Stimulated activated memory B cell treated with anti-CD40 and anti-IgM and Interleukin-4, amounts not matched to agents 10 μg/mL and 1 μg/mL and 100 μg/mL, for 72 hours (primary cell): ENCODE measurements at places on chromosomes 11 and 22.

GRCh38 chr11:76371170-76371569 lies 9.8 kb downstream of the THAP12 start:
- ATAC-seq = peak; percentile 88

DNA sequence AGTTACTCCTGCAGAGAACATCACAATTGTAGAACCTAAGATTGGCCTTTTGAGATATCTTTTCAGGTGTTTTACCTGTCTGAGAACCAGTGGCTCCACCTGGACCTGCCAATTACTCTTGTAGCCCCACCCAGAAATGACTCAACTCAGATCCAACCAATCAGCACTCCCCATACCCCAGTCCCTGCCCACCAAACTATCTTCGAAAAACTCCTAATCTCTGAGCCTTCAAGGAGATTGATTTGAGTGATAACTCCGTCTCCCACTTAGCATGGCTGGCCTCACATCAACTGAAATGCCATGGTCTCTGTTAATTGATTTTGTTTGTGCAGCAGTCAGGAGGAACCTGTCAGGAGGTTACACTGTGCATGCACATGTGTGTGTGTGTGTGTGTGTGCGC lies 103.6 kb downstream of the MTNR1B start:
- no peak for ATAC-seq

DNA sequence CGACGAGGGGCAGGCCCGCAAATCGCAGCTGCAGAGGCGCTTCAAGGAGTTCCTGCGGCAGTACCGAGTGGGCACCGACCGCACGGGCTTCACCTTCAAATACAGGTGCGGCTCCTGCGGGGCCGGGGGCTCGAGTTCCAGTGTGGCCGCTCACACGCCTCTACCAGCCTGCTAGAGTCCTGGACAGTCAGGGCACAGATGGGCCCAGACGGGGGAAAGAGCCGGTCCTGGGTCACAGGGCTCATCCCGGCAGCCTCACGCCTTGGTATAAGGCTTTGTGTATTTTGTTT lies 506 bp downstream of the MCM5 start:
- ATAC-seq = peak; percentile 6

- no peak for ATAC-seq
Observed at GRCh38 chr11:126834149-126834548, 166.4 kb downstream of the KIRREL3 start.

DNA sequence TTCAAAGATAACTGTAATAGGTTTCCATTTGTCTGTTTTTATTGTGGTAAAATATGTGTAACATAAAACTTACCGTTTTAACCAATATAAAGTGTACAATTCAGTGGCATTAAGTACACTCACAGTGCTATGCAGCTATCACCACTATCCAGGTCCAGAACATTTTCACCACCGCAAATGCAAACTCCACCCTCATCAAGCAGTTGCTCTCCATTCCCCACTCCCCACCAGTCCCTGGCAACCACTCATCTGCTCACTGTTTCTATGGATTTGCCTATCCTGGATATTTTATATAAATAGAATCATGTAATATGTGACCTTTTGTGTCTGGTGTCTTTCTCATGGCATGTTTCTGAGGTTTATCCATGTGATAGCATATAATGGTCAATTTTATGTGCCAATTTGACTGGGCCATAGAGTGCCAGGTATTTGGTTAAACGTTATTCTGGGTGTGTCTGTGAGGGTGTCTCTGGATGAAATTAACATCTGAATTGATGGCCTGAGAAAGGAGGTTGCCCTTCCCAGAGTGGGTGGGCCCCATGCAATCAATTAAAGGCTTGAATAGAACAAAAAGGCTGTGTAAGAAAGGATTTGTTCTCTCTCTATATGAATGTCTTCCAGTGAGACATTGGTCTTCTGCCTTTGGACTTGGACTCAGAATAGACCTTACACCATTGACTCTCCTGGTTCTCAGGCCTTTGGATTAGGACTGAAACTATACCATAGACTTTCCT lies 17.2 kb upstream of the SMCO4 start:
- ATAC-seq = no peak

- ATAC-seq = no peak
Observed at GRCh38 chr11:95595973-95596489, 193.6 kb downstream of the FAM76B start.

GRCh38 chr22:27242917-27243589 lies 558.5 kb downstream of the MN1 start:
- no peak for ATAC-seq

- no peak for ATAC-seq
Observed at GRCh38 chr22:42786606-42787356, 66.1 kb upstream of the A4GALT start.

DNA sequence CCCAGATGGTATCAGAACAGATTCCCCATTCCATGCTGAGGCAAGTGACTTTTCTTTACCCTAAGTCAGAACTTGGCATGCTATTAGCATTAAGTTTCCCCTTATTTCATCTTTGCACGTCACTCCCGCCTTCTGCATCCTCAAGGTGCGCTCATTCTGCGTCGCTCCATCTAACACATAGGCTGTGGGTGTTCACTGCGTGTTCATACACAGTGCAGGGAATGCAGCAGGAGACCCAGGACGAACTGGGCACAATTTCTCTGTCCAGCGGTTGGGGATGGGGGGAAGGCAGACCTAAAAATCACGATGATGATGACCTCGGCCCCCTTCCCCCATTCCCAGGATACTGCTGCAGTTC lies 19.7 kb upstream of the ACR start:
- ATAC-seq = no peak

DNA sequence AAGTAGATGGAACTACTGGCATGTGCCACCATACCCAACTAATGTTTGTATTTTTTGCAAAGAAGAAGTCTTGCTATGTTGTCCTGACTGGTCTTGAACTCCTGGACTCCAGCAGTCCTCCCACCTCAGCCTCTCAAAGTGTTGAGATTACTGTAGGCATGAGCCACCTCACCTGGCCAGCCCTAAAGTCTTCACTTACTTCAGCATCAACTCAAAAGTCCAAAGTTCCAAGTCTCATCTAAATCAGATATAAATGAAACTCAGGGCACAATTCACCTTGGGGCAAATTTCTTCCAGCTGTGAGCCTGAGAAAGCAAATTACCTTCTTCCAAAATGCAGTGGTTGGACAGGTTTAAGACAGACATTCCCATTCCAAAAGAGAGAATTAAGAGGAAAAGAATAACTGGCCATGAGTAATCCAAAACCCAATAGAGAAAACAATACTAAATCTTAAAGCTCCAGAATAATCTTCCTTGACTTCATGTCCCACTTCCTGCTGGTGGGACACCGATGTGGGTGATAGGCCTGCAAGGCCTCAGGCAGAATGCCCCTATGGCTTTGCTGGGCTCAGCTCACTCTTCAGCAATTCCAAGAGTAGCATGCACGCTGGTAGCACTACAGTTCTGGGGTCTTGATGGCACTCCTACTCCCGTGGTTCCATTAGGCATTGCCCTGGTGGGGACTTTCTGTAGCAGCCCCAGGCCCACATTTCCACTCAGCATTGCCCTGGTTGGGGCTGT lies 50.3 kb downstream of the TUG1 start:
- no peak for ATAC-seq

DNA sequence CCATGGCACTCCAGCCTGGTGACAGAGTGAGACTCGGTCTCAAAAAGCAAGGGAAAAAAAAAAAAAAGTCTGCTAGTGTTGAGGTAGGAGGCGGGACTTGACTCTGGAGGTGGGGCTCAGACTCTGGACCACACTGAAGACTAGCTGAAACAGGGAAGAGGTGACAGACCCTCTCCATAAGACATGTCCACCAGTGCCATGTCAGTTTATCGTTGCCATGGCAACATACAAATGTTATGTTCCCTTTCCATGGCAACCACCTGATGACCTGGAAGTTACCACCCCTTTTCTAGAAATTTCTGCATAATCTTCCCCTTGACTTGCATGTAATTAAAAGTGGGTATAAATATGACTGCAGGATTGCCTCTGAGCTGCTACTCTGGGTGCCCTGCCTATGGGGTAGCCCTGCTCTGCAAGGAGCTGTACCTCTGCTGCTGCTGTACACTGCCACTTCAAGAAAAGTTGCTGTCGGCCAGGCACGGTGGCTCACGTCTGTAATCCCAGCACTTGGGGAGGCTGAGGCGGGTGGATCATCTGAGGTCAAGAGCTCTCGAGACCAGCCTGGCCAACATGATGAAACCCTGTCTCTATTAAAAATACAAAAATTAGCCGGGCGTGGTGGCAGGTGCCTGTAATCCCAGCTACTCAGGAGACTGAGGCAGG lies 55.1 kb downstream of the KIAA1671 start:
- ATAC-seq = no peak

DNA sequence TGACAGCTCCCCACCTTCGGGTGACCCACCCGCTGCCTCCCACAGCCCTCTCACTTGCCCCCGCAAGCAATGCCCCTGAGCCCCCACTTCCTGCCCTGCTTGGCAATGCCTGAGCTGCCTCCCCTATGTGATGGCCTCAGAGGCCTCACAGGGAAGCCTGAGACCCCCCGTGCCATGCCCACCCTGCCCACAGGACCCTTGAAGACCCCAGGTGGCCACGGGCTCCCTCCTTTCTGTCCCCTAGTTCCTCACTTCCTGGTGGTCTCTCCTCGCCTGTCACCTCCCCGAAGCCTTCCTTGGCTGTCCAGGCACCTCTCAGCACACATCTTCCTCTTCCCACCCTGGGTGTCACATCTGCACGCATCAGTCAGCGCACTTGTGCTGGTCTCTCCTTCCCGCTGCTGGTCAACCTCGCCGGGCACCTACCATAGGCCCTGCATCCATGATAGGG lies 90.5 kb downstream of the BRD1 start:
- no peak for ATAC-seq

DNA sequence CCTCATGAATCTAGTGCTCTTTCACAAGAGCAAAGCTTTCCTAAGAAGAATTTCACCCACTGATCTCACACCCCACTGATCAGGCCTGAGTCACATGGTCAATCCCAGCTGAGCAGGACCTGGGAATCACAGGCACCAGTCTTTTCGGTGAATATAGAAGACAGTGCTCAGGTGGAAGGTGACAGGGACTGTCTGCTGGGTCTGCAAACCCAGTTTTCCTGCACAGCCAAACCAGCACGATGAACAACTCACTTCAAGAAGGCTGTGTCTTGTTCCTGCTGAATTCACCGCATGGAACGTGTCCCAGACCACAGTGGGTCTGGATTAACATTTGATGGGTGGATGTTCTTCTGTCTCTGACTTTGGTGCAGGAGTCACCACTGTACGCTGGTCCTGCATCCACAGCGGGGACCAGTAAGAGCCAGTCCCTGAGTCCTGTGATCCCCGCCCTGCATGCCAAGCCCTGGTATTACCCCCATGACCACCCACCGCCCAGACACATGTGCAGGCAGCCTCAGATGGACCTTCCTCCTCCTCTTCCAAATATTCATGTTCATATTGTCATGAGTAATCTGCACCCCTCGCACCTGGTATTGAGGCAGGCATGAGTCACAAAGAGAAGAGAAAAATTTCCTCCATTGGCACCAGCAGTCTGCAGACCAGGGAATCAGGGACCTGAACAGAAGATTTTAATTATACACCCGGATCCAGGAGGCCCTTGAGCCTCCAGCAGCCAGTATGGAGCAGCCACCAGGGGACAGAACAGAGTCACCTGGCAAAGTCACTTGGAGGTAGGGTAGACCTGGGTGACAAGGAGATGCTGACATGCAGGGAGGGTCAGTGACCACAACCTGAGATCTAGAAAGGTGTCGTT lies 8.6 kb upstream of the IGLL5 start:
- ATAC-seq = no peak

- peak; percentile 97 for ATAC-seq
Observed at GRCh38 chr22:37121887-37122591, 12.5 kb upstream of the TMPRSS6 start.

DNA sequence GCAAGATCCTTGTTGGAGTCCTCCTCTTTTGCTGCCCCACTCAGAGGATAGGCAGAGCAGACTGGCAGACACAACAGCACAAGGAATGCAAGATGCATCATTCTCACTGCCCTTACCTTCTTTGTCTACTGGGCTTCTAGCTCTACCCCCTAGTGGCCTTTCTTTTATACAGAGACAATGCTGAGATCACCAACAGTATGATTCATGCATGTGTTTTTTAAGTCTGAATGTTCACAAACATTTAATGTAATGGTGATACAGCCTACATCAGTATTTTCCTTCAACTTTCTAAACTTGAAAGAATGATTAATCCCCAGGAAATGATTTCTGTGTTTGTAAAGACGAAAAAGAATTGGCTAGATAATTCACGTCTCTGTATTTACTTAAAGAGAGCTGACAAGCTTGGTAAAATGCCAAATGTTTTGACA lies at the start of gene MMP10:
Gene MMP10 (minus strand): TSS at position 138 of the 428 bp plus-strand sequence. CDS start 37 bp downstream, at position 101.
- ATAC-seq = no peak

DNA sequence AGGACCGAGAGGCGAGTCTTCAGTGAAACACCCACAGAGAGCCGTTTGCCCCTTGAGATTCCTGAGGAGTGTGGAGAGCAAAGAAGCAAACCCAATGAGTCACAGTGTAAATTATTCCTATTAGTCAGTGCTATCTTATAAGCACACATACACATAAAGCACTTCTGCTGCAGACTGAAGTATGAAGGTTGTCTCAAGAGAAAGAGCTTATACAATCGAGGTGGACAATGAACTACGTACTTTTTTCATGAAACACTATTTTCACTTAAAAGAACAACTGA lies 37.3 kb downstream of the GALNT18 start:
- no peak for ATAC-seq

GRCh38 chr11:10645212-10645795 lies 48.3 kb downstream of the IRAG1 start:
- no peak for ATAC-seq

DNA sequence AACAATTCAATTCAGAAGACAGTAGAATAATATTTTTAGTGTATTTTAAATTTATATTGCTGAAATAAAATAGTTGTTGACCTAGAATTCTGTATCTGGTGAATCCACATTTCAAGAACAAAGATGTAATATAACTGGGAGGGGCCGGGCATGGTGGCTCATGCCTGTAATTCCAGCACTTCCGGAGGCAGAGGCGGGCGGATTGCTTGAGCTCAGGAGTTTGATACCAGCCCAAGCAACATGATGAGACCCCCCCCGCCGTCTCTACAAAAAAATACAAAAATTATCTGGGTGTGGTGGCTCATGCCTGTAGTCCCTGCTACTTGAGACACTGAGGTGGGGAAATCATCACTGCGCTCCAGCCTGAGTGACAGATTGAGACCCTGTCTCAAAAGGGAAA lies 72.6 kb downstream of the CD82 start:
- no peak for ATAC-seq

DNA sequence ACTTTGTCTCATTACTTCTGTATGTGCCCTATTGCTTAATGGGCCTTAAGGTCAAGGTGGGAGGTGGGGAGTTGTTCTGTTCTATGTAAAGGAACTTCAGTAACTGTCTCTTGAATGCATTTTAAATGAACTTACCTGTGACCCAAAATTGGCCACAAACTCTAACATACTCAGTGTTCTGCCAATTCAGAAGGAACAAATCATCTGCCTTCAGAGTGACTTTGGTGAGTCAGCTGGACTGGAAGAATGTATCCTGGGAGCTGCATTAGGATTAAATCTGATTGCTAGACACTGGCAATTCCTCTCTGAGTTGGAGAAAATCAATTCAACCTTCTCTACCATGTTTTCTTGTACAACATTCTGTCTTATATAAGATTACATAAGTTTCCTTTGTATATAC lies 1104.8 kb downstream of the DLG2 start:
- ATAC-seq = no peak

- no peak for ATAC-seq
Observed at GRCh38 chr11:61004180-61004611, 32.7 kb downstream of the CD6 start.

- ATAC-seq = peak; percentile 8
Observed at GRCh38 chr11:20238712-20239111, 78.4 kb upstream of the DBX1 start.
